ENCODE measurements at places on chromosomes 13 and 19.

DNA sequence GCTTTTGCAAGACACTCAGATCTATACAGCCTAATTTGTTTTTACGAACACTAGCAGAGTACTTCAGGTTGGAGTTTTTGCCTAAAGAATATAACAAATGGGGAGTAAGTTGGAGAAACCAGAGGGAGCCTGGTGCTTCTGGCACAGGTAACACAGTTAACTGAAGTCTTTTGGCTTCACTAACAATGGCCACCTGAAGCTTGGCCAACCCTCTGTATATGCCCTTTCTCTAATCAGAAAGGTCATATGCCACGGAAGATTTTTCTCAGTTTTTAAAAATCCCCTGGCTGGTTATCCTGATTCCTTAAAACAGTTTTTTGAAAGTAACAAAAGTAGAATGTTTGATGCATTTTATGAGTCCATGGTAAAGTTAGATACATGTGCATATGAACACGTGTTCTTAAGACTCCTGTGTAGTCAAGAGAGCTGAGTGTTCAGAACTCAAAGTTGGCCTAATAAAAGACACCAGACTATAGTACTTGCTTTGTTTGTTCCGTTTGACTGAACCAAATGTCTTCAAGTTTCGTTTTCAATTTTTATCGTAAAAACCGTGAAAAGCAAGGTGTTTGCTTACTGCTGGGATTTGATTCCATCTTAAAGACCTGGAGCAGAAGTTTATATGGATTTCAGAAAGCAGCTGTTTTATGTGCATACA is 137.5 kb downstream of the KCNRG start:
- DNase-seq = no peak

GRCh38 chr13:99087954-99088491 is 110.2 kb upstream of the DOCK9 start:
- DNase-seq = no peak

DNA sequence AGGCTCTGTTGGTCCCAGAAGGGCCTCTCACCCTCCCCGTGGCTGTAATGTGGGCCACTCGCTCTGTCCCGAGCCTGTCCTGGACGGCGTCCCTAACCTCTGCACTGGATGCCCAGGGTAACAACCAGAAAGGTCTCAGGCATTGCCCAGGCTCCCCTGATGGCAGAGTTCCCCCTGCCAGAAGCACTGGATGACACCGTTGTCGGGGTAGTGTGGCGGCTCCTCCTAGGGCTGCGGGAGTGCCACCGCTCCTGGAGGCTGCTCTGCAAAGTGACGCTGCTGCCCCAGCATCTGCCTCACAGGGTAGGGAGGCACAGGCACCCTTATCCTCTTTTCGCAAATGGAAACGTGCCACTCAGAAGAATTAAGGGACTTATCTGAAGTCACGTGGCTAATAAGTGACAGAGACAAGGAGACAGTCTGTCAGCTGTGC is 32.0 kb downstream of the MPHOSPH8 start:
- DNase-seq = no peak

- no peak for DNase-seq
These were observed 7.0 kb upstream of the TEX26 start for GRCh38 chr13:30925429-30925828.

DNA sequence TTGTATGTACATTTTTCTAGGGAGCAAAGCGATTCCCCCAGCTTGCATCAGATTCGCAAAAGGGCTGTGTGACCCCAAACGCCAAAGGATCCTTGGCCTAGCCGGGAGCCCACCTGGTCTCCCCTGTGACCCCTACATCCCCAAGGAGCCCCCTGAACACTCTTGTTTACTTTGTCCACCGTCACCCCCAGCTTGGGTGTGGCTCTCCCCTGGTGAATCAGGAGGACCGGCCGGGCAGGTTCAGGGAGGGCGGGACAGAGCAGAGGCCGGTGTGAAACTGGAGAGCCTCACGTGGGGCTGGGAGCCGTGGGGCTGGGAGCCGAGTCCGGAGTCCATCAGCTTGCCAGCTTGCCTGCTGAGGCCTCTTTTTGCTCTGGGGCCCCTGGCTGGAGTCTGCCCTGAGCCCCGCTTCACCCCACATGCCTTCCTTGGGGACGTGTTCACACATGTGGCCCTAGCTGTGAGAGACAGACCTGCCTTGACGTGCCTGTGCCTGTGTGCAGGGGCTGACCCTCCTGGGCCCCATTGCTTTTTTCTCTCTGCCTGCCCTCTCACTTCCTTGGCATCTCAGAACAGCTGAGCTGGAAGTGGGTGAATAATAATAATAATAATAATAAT is 2.0 kb downstream of the ITPKC start:
- no peak for DNase-seq

DNA sequence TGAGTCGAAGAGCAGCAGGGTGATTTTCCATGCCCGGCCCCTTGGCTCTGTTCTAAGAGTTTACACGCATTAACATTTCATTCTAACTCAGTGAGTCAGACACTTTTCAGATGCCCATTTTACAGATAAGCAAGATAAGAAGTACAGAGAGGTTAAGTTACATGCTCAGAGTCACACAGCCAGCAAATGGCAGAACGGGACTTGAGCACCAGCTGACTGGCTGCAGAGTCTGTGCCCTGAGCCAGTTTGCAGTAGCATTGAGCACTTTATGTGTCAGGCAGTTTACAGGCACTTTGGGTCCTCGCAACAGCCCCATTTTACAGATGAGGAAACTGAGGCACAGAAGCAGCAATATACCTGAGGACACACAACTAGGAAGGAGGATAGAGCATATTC is 19.0 kb downstream of the CCDC8 start:
- DNase-seq = no peak

DNA sequence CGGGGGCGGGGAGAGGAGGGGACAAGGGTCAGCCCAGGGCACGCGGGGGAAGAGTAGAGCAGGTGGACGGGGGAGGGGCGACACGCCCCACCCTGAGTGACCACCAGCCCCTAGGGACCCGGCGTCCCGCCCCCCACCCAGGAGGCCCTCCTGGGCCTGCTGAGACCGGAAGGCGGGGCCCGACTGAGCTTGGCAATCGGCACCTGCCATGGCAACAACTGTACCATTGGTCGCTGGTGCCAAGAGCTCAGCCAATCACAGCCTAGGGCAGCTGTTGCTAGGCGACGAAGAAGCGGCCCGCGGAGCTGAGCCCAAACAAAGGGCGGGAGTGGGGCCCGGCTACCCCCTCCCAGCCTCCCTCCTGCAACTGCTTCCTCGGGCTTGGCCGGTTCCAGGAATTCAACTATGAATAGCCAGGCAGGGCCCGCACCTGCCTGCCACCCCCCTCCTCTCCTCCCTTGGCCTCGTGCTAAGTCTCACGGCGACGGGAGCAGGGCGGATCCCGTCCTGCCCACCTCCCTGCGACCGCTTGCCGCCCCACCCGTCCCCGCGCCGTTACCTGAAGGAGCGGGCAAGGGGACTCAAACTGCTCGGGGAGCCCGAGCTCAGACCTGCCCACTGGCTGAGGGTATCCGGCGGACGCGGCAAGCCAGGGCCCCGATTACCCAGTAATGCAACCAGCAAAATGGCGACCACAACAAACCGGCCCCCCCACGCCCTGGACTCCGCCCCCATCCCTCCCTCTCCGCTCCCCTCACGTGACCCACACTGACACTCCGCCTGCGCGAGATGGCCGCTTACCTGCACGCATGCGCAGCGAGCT is at the start of gene DYRK1B:
DYRK1B (minus strand) TSS at position 699 of the 823 bp plus-strand sequence. CDS start 2,295 bp downstream, outside the sequence.
- peak; percentile 95 for DNase-seq

- no peak for DNase-seq
These were observed 21.9 kb downstream of the PCDH17 start for GRCh38 chr13:57653229-57653989.

GRCh38 chr19:2227415-2228156 is 8.5 kb downstream of the PLEKHJ1 start:
- DNase-seq = no peak

DNA sequence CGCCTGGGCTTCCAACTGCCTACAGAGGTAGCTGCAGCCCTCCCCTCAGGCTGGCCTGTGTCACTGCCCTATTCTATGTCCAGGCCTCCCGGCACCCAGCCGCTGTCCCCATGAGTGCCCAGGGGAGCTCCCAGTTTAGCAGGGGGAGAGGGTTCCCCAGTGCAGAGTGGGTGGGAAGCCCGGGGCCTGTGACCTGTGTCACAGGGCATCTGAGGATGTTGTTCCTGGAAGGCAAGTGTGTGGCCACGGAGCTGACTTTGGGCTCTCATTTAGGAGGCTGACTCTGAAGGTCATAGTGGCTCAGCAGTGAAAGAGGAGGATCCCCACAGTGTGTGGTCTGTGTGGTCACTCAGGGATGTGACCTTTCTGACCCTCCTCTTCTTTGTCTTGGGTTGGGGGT is 25.1 kb downstream of the PPP1R37 start:
- DNase-seq = no peak

GRCh38 chr19:11554160-11554559 is 4.9 kb downstream of the ELOF1 start:
- no peak for DNase-seq

DNA sequence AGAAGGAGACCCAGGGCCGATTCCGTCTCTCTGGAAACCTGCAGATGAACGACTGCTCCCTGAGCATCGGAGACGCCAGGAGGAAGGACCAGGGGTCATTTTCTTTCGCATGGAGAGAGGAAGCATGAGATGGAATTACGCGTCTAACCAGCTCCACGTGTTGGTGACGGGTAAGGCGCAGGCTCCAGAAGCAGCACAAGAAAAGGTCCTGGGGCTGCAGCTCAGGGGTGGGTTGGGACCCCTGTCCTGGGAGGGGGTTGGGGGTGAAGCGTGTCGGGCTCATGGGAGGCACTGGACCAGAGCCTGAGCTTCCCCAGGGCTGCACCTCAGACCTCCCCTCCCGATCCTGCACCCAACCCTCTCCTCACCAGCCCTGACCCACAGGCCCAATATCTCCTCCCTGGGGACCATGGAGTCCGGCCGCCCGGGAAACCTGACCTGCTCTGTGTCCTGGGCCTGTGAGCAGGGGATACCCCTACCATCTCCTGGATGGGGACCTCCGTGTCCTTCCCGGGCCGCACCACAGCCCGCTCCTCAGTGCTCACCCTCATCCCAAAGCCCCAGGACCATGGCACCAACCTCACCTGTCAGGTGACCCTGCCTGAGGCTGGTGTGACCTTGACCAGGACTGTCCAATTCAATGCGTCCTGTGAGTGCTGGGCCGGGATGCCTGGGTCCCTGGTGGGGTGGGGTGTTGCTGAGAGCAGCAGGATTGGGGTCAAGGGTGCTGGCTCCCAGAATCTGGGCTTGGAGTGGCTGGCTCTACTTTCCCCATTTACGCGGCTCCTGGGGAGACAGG is 39.6 kb upstream of the CD33 start:
- DNase-seq = no peak

GRCh38 chr19:34556488-34556887 is 74.9 kb downstream of the WTIP start:
- DNase-seq = no peak

DNA sequence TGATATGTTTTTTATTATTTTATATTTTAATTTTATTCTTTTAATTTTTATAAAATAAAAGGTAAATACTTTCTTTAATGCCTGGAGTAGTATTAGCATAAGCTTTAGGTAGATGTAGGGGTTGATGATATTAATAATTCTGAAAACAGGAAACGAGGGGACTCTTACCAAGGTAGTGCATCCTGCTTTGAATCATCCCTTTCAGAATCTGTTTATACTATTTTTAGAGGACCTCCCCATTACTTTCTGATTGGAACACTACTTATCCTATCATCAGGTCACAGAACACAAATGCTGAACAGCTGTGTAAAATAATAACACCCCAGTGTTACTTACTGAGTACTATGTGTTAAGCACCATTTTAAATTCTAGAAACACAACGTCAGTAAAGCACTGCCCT is 27.3 kb downstream of the COG6 start:
- no peak for DNase-seq

DNA sequence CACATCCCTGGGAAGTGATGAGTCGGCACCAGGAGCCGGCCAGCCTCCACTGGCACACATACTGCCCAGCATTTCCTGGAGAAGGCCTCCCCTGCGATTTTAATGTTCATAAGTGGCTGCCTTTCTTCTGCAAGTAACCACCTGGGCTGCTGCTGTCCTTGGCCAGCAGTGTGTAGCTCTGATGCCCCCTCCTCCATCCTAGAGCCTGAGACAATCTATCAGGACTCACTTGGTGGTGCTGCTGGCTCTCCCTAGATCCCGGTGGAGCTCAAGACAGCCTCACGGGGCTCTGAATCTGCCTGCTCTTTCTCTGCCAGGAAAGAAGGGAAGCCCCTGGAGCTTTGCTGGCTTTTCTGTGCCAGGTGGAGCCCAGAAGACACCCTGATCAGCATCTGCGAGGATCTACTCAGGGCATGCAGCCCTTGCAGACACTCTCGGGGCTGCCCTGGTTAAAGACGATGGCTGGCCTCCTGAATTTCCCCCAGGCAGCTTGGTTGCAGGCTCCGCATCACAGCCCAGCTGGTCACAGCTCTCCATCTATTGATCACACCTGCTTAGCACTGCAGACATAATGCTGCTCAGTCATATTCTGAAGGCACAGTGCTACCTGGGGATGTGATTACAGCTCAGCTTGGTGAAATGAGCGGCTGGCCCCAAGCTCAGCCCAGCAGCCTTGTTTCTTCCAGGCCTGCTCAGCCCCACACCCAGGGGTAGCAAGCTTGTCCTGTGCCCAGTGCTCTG is 122.3 kb downstream of the ZDHHC20 start:
- no peak for DNase-seq

GRCh38 chr13:43139921-43140320 is 116.5 kb downstream of the DNAJC15 start:
- no peak for DNase-seq

DNA sequence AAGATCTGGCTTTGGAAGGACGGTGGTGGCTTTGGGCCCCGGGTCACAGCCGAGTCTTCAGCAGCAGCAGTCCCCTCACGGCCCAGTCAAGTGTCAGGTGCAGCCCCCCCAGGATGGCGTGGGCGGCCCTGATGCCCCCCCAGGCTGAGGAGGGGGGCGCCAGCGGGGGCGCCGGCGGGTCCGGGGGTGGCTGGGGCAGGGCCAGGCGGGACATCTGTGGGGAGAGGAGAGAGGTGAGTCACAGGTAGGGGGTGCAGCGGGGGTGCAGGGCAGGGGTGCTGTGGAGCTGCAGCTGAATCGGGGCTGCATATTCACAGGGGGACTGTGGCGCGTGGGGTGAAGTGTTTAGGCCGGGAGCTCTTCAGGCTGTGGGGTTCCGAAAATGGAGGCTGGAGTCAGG is 2.9 kb upstream of the GARIN5B start:
- DNase-seq = no peak

- no peak for DNase-seq
These were observed 35.4 kb downstream of the GSX1 start for GRCh38 chr13:27827646-27828045.

GRCh38 chr19:12757544-12758274 is 6.1 kb downstream of the BEST2 start:
- DNase-seq = peak; percentile 30

GRCh38 chr19:56980906-56981305 is 138.9 kb upstream of the USP29 start:
- no peak for DNase-seq

GRCh38 chr13:90254437-90254836 is 1093.0 kb upstream of the MIR17HG start:
- DNase-seq = no peak

- DNase-seq = no peak
These were observed 152.5 kb downstream of the IER2 start for GRCh38 chr19:13302526-13303270.

GRCh38 chr13:26584713-26585112 is 27.2 kb downstream of the WASF3 start:
- no peak for DNase-seq

- DNase-seq = no peak
These were observed 553.5 kb downstream of the MYO16 start for GRCh38 chr13:109182777-109183465.

GRCh38 chr13:20487927-20488326 is 37.7 kb downstream of the CRYL1 start:
- no peak for DNase-seq
